ENCODE measurements at places on chromosomes 2 and 18. TPM values are rescaled to one million over a fixed set of nuclear protein-coding genes. Genes with fewer than 3 reads are reported as not detected.

The SIX3 gene
- 0.68 TPM for total RNA-seq

GRCh38 chr2:160660741-160661140 lies 167.1 kb upstream of the RBMS1 start:
- no peaks in the 10 kb centered on the region for H3K36me3 ChIP-seq
- H3K4me3 ChIP-seq: no peak overlapping the region
- no peak overlapping the region for H3K27ac ChIP-seq
- no peak for DNase-seq

GRCh38 chr18:78891185-78891762 lies 88.3 kb upstream of the SALL3 start:
- peaks cover 9% of the 10 kb centered on the region for H3K27me3 ChIP-seq
- H3K4me3 ChIP-seq: no peak overlapping the region
- no peaks in the 10 kb centered on the region for H3K4me1 ChIP-seq
- H3K36me3 ChIP-seq: no peaks in the 10 kb centered on the region

DNA sequence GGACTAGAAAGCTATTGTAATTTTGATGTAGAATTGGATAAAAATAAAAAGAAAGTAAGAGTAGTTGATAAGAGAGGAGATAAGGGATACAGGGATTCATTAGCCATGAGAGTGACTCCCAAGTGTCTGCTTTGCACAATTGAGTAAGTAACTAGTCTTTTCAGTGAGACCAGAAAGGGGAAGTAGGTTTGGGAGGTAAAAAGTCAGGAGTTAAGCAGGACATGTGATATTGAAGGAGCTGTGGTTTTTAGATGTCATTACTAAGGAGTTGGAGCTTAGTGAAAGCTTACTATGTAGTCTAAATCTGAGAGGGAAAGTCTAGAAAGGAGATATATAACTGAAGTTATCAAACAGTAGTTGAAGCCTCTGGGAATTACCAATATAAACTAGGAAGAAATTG lies 93.4 kb downstream of the SLC5A7 start:
- no peak overlapping the region for H3K4me3 ChIP-seq
- no peaks in the 10 kb centered on the region for H3K36me3 ChIP-seq
- no peak for DNase-seq
- no peaks in the 10 kb centered on the region for H3K4me1 ChIP-seq

- DNase-seq: no peak
- H3K27ac ChIP-seq: no peak overlapping the region
- H3K36me3 ChIP-seq: no peaks in the 10 kb centered on the region
- H3K27me3 ChIP-seq: peaks cover 14% of the 10 kb centered on the region
- H3K4me1 ChIP-seq: no peaks in the 10 kb centered on the region
- no peak overlapping the region for H3K4me3 ChIP-seq
Measured at GRCh38 chr2:240207661-240208060, 67.2 kb upstream of the OTOS start.

Data from type B pancreatic cell (in vitro differentiated cells).